Umbilical cord (tissue), 2 donors: ENCODE measurements at places on chromosomes 11 and 22. TPM values are rescaled to one million over a fixed set of nuclear protein-coding genes. Genes with fewer than 3 reads are reported as not detected.

Gene FXYD6
- 48.2 TPM for total RNA-seq

- DNase-seq, result peak; percentile 77
Measured at GRCh38 chr11:95559899-95560298, 229.7 kb downstream of the FAM76B start.

DNA sequence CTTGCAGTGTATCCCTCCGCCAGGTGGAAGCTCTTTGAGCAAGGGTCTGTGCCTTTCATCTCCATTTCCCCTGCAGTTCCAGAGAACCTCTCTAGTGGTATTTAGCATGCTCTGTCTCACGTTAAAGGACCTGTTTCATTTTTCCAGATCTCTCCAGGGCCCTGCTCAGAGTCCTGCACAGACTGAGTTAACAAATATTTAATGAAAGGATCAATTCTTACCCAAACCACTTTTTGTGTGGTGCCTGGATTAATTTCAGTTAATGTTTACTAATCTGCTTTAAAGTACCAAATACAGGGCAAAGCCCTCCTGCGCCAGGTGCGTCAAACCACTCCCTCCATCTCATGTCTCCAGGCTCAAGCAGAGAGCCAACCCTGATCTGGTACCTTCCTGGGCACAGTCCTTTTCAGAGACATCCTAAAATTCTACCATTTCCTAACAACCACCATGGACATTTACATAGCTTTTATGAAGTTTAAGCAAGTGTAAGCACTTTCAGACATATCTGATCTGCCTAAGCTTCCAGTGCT lies 18.7 kb upstream of the ACER3 start:
- DNase-seq, result no peak

Gene OR8B4
- total RNA-seq, result not detected

- DNase-seq, result peak; percentile 91
Measured at GRCh38 chr11:62612366-62613290, at the start of the genes EML3 and ROM1. TSS of gene EML3 (minus strand) at chr11:62612775. CDS start at chr11:62612457, 318 bp downstream. TSS of gene ROM1 (plus strand) at chr11:62613257. CDS start at chr11:62613282, 25 bp downstream.

DNA sequence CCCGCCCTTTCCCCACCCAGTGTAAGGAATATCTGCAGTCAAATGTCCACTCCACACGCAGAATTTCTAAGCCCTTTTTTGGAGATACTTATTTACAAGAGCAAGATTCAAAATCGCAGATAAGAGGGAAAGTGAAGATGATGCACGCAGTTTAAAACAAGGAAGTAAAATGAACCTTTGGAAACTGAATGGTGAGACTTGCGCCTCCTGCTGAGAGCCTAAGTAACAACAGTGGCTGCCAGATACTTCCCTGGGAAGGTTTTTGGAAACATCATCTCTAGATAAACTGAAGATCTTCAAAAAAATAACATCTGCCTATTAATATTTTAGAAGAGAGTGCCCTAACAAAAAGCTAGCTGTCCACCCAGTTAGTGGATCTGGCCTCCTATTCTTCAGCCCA lies 963.1 kb upstream of the FAT3 start:
- no peak for DNase-seq

GRCh38 chr11:67435727-67436458 lies 1.6 kb downstream of the PTPRCAP start:
- no peak for DNase-seq

DNA sequence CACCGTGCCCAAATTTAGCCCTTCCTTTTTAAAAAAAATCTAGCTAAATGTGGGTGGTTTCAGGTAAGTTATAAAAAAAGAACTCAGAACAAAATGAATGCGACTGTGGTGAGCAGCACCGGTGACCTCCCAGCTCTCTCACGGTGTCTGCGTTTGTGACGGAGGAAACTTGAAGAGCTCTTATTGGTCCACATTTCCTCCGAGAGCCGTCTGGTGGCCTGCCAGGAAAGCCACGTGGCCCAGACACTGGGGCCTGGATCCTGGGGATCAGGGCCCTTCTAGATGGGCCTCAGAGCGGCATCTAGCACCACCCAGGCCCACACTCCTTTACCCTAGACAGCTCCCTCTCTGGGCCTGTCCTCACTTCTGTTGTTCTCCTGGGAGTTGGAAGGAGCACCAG lies 39.5 kb downstream of the B3GAT1 start:
- no peak for DNase-seq

DNA sequence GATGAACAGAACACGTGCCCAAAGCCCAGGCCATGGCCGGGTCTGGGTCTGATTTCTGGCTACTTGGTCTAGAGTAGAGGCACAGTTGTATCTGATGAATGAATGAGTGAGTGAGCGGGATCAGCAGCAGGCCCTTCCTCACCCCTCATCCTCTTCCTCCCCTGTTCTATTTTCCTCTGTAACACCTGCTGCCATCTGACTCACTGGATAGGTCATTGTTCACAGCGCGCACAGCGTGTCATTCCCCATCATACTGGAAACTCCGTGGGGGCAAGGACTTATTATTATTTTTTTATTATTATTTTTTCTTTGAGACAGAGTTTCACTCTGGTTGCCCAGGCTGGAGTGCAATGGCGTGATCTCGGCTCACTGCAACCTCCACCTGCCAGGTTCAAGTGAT lies 13.9 kb downstream of the NCF4 start:
- DNase-seq, result no peak

Gene LRRC74B
- 0.24 TPM for total RNA-seq

- DNase-seq, result peak; percentile 12
Measured at GRCh38 chr11:112453601-112454577, 193.2 kb upstream of the PLET1 start.

DNA sequence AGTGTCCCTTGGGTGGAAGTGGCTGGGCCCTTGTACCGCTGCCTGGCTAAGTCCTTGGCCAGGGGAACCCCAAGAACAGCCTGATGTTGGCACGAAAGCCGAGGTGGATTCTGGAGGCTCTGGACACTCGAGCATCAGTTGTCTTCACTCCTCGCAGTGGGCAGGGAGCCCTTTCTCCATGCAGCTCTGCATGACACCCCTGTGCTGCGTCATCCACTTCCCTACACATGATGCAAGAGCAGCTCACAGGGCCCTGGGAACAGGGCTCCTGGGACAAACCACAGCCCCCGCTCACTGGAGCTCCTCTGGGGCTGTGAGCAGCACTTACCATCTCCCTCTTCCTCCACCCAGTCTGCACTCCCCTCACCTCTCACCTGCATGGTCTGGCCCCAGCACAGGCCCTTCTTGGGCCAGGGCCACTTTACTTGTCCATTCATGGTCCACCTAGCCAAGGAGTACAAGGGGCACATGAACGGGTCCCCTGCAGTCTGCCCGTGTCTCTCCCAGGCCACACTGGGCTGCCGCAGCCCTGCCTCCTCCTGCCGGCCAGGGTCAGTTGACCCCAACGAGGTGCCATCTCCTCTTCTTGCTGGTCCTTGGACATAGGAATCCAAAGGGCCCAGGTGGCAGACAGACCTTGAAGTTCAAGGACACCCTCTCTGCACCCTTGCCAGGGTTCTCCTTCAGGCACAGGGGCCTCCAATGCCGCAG lies 66.5 kb downstream of the IGF2 start:
- DNase-seq, result no peak

Gene DGCR6L
- 40.0 TPM for total RNA-seq

- no peak for DNase-seq
Measured at GRCh38 chr11:12952094-12952493, 57.0 kb upstream of the RASSF10 start.

- DNase-seq, result no peak
Measured at GRCh38 chr22:41885516-41885915, 29.4 kb downstream of the SHISA8 start.

GRCh38 chr11:86940122-86940777 lies 14.9 kb downstream of the FZD4 start:
- DNase-seq, result peak; percentile 75

Gene VPREB3
- total RNA-seq, result not detected

DNA sequence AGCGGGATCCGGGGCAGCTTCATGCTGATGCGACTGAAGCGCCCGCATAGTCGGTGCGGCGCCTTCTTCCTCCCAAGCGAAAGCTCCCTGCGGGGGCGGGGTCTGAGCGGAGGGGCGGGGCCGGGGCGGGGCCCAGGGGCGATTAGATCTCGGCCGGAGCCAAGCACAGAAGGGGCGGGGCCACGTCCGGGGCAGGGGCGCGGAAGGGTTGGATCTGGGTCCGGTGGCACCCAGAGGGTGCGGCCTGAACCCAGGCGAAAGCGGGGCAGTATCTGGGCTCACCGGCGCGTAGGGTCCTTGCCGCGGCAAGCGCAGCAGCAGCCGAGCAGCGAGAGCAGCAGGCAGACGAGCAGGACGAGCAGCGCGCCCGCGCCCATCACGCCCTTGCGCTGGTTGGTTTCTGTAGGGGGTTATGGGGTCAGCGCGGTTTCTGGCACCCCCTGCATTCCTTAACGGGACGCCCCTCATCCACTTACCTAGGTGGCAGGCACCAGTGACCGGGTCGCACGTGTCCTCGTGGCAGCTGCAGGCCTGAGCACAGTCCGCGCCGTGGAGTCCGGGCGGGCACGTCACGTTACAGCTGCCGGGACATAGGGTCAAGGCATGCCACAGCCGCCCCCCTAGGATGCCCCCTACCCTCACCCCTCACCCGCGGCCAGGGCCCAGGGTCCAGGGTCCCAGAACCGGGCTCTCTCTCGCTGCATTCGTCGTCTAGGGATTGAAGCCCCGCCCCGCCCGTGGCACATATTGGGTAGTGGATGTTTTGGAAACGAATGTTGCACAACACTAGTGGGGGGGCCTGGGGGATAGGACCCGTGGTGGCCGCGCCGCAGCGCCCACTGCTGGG lies 8.1 kb downstream of the SCARF2 start:
- no peak for DNase-seq

- DNase-seq, result no peak
Measured at GRCh38 chr11:78972590-78972989, 397.9 kb upstream of the NARS2 start.

- peak; percentile 68 for DNase-seq
Measured at GRCh38 chr11:110886288-110886970, 174.2 kb upstream of the ARHGAP20 start.

- DNase-seq, result peak; percentile 48
Measured at GRCh38 chr11:68749229-68750123, 1.8 kb downstream of the TESMIN start.

- DNase-seq, result peak; percentile 73
Measured at GRCh38 chr11:12441231-12441861, 64.0 kb downstream of the PARVA start.

DNA sequence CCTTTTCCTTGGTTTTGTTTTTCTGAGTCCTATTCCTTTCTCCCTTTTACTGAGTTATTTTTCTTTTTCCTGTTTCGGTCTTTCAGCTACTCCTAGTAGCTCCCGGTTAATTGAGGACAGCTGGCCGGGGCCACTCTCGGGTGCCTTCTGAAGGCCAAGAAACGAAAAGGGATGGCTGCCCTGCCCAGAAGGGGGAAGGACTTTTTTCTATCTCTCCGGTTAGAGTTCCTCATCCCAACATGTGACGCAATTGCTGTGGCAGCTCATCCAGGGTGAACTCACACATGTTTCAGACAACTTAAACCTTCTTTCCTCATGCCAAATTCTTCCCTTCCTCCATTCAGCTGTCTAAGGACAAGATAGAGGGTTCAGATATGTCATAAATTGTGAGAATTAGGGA lies 83.6 kb downstream of the PIWIL4 start:
- DNase-seq, result peak; percentile 82

DNA sequence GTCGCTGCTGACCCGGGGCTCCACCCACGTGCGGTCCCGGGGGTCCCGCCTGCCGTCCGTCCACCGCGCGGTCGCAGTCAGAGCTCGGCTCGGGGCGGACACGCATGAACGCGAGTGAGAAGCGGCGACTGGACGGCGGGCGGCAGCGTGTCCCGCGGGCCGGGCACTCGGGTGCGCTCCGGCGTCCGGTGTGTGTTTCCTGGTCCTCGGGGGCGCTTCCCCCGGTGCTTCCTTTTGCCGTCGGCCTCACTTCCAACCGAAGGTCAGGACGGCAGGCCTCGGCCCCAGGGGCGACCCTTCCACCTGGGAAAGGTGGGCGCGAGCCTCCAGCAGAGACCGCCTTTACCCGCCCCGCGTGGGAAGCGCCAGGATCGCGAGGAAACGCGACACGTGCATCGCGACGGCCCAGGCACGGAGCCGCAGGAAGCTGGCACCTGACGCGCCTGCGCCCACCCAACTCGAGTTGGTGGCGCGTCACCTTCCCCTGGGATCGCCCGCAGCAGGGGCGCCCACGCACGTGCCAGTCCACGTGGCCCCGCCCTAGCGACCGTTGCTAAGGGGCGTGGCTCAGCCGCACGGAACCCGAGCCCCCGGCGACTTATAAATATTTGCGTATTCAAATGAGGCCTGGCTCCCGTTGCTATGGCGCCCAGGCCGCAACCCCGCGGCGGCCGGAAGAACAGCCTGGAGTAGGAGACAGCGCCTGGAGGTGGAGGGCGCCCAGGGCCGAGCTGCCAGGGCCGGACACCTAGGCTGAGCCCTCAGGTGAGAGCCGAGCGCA lies at the start of gene LRRC56:
TSS of gene LRRC56 (plus strand) at position 687 of the 781 bp plus-strand sequence. CDS start 3,158 bp downstream, outside the sequence.
- DNase-seq, result peak; percentile 56

GRCh38 chr11:76658231-76658630 lies 12.3 kb downstream of the LRRC32 start:
- DNase-seq, result no peak

DNA sequence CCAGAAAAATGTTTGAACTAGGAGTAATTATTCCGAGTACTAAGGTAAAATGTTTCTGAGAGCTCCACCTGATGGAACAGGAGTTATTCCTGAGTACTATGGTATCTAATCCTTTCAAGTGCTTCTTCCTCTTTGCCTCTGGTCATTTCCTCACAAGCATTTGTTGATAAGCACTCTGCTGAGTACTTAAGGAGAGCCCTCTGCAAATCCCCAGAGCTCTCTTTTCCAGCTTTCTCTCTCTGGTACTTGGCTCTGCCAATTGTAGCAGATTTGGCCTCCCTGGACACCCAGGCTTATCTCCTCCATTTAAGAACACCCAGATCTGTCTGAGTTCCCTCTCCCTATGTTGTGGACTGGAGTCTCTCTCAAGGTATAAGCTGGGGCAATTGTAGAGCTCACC lies 457.0 kb downstream of the MN1 start:
- DNase-seq, result peak; percentile 55

- peak; percentile 51 for DNase-seq
Measured at GRCh38 chr11:119316016-119316728, 758 bp downstream of the MCAM start.

DNA sequence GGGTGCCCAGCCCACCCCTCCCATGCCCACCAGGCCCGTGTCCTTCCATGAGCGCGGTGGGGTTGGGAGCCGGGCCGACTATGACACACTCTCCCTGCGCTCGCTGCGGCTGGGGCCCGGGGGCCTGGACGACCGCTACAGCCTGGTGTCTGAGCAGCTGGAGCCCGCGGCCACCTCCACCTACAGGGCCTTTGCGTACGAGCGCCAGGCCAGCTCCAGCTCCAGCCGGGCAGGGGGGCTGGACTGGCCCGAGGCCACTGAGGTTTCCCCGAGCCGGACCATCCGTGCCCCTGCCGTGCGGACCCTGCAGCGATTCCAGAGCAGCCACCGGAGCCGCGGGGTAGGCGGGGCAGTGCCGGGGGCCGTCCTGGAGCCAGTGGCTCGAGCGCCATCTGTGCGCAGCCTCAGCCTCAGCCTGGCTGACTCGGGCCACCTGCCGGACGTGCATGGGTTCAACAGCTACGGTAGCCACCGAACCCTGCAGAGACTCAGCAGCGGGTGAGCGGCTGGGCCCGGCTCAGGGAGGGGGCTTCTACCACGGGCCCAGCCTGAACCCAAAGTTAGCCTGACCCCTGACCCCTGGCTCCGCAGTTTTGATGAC lies 3.0 kb downstream of the PKP3 start:
- peak; percentile 65 for DNase-seq

- DNase-seq, result no peak
Measured at GRCh38 chr22:24001314-24001713, 3.9 kb downstream of the GSTT4 start.

Gene CSNK2A3
- 14.4 TPM for total RNA-seq
